Spleen (tissue), 13 donors: ENCODE measurements at places on chromosomes 7 and 10. TPM values are rescaled to one million over a fixed set of nuclear protein-coding genes. Genes with fewer than 3 reads are reported as not detected.

Gene SLC39A12
- total RNA-seq, result 0.10 TPM

Gene ADCY1
- 2.7 TPM for total RNA-seq

Gene PHKG1
- 1.5 TPM for total RNA-seq

Gene CALCR
- not detected for total RNA-seq

Gene ADAM22
- total RNA-seq, result 2.8 TPM

Gene TDRD1
- 0.77 TPM for total RNA-seq

Gene NUTM2E
- total RNA-seq, result 0.98 TPM

Gene PRLHR
- total RNA-seq, result not detected

Gene WDFY4
- 103 TPM for total RNA-seq

Gene ACTL6B
- not detected for total RNA-seq

Gene MASTL
- total RNA-seq, result 8.6 TPM

Gene SPDYE3
- total RNA-seq, result not detected

Gene SMO
- 4.2 TPM for total RNA-seq

Gene HHEX
- 59.2 TPM for total RNA-seq

Gene CALHM2
- 36.8 TPM for total RNA-seq

Gene MRLN
- not detected for total RNA-seq

Gene OR2A5
- not detected for total RNA-seq

Gene LLCFC1
- not detected for total RNA-seq

Gene DPCD
- total RNA-seq, result 5.4 TPM

Gene SORCS1
- 1.9 TPM for total RNA-seq

Gene SLC29A4
- 2.9 TPM for total RNA-seq

Gene ZNF727
- total RNA-seq, result 6.1 TPM

Gene ZCWPW1
- 6.9 TPM for total RNA-seq

Gene TCERG1L
- 0.30 TPM for total RNA-seq

Gene SEMA3D
- total RNA-seq, result 120 TPM

Gene AKR1C8
- not detected for total RNA-seq

Gene ANKRD2
- not detected for total RNA-seq

Gene NME8
- total RNA-seq, result 1.0 TPM

Gene LRRC17
- total RNA-seq, result 1.1 TPM

Gene SORBS1
- 23.0 TPM for total RNA-seq

Gene PPP3CB
- total RNA-seq, result 37.6 TPM

Gene NEUROG3
- total RNA-seq, result not detected

Gene CYP2C19
- total RNA-seq, result not detected

Gene HOXA2
- 0.97 TPM for total RNA-seq

Gene UPK3BL2
- total RNA-seq, result 14.2 TPM

Gene SEM1
- 15.5 TPM for total RNA-seq

Gene ZNF365
- total RNA-seq, result 0.70 TPM

Gene WEE2
- not detected for total RNA-seq

Gene CYTH3
- total RNA-seq, result 28.1 TPM

Gene LARP4B
- 78.8 TPM for total RNA-seq

Gene CRHR2
- not detected for total RNA-seq

Gene A1CF
- total RNA-seq, result not detected

Gene FAM25G
- total RNA-seq, result not detected

Gene SPDYE2
- 0.37 TPM for total RNA-seq

Gene CDK5
- 8.3 TPM for total RNA-seq

Gene KIF11
- 1.8 TPM for total RNA-seq

Gene VAX1
- not detected for total RNA-seq

Gene SRGN
- total RNA-seq, result 746 TPM

Gene ZNF25
- total RNA-seq, result 9.6 TPM

Gene CAMK2B
- 0.20 TPM for total RNA-seq

Gene CCL24
- 198 TPM for total RNA-seq

Gene FGFBP3
- total RNA-seq, result 1.0 TPM
